HFF-Myc (cell line): ENCODE measurements at places on chromosomes 16 and 17.

GRCh38 chr17:50055055-50055425, 870 bp upstream of the ITGA3 start:
- DNase-seq = no peak

GRCh38 chr16:19179546-19180490, 11.8 kb downstream of the SYT17 start:
- no peak for DNase-seq

DNA sequence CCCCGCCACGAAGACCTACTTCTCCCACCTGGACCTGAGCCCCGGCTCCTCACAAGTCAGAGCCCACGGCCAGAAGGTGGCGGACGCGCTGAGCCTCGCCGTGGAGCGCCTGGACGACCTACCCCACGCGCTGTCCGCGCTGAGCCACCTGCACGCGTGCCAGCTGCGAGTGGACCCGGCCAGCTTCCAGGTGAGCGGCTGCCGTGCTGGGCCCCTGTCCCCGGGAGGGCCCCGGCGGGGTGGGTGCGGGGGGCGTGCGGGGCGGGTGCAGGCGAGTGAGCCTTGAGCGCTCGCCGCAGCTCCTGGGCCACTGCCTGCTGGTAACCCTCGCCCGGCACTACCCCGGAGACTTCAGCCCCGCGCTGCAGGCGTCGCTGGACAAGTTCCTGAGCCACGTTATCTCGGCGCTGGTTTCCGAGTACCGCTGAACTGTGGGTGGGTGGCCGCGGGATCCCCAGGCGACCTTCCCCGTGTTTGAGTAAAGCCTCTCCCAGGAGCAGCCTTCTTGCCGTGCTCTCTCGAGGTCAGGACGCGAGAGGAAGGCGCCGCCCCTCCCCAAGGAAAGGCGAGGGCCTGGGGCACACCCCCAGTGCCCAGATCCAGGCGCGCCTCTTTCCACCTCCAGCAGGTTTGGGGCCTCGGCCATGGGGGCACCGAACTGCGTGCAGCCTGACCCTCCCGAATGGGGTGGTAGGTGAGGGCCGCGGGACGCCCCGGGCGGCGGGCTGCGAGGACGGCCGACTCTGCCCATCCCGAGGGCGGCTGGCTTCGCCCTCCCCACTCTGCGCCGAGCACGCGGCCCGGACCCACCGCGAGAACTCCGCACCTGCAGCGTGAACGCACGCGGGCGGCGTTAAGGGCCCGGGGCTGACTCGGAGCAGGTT, 664 bp downstream of the HBQ1 start:
- DNase-seq = no peak

- no peak for DNase-seq
Measured at GRCh38 chr17:66713533-66714042, 121.3 kb upstream of the CACNG5 start.

DNA sequence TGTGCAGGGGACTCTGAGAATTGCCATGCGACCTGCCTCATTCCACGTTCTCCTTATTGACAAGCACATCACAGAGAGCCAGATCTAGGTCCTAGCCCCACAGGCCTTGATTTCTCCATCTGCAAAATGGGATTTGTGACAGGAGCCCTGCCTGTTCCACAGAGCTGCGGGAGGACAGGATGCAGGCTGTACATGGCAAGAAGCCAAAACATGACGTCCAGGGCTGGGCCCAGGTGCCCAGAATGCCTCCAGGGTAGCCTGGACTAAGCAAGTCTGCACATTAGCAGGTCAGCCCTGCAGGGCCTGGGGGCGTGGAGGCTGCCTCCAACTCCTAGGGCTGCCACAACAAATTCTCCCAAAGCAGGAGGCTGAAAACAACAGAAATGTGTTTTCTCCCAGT, 235.7 kb upstream of the SDK2 start:
- no peak for DNase-seq

DNA sequence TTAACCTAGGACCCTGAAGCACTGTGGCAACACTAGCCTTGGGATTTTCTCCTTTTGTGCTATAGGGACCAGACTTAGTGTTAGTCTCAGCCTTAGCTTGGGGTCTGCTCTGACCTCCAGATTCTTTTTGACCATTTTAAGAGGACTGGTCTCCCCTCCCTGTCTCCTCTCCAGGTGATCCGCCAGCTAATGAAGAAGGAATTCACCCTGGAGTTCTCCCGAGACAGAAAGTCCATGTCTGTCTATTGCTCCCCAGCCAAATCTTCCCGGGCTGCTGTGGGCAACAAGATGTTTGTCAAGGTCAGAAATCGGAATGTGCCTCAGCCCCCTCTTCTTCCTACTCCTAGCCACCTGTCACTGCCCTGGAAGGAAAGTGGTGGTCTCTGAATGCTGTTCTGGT, 19.5 kb downstream of the ATP2A1 start:
- no peak for DNase-seq

GRCh38 chr16:53773150-53773846, 69.3 kb downstream of the FTO start:
- DNase-seq = peak; percentile 45

- DNase-seq = no peak
Measured at GRCh38 chr16:23607726-23608125, 11.6 kb upstream of the NDUFAB1 start.

DNA sequence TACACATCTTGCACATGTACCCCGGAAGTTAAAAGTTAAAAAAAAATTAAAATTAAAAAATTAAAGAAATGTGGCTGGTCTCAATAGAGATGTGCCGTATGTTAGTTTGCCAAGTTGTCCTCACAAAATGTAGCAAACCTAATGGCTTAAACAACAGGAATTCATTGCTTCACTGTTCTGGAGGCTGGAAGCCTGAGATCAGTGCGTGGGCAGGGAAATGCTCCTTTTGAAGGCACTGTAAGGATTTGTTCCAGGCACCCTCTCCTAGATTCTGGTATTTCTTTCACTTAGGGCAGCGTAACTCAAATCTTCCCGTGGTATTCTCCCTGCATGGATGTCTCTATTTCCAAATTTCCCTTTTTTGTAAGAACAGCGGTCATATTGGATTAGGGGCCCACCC, 32.7 kb upstream of the MON1B start:
- DNase-seq = no peak

DNA sequence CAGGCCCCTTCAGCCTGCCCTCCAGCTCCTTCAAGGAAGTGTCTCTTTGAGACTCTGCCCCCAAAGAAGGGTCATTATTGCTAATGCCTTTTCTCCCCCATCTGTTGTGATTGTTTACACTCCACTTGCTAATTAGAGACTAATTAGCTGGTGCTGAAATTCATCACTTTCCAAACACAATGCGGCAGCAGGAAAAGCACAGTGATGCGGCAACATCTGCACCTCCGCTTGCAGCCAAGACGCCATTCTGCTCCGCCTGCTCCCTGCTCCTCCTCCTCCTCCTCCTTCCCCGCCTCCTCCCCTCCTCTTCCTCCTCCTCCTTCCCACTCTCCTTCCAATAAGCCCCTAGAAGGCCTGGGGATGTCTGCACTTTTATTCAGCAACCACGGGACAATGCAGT, 110.5 kb downstream of the SDK2 start:
- DNase-seq = no peak

GRCh38 chr17:50365165-50365564, 7.8 kb downstream of the MRPL27 start:
- DNase-seq = no peak

DNA sequence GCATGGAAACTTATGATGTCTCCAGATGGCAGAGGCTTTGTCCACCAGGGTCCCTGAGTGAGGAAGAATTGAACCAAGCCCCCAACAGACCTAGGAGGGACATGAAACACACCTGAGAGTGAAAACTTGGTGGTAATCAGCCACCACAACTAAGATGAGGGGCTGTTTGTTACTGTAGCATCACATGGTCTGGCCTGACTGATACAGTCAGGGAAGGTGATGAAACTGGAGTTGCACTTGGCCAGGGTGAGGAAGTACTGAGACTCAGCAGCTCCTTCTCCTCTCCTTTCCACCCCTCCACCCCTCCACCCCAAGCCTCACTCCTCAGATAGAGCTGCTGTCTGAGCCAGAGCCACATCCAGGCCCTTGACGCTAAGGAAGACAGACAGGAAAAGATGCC, 37.2 kb downstream of the C16orf82 start:
- DNase-seq = no peak

- DNase-seq = no peak
Measured at GRCh38 chr16:27824006-27824405, 239.5 kb downstream of the GSG1L start.

DNA sequence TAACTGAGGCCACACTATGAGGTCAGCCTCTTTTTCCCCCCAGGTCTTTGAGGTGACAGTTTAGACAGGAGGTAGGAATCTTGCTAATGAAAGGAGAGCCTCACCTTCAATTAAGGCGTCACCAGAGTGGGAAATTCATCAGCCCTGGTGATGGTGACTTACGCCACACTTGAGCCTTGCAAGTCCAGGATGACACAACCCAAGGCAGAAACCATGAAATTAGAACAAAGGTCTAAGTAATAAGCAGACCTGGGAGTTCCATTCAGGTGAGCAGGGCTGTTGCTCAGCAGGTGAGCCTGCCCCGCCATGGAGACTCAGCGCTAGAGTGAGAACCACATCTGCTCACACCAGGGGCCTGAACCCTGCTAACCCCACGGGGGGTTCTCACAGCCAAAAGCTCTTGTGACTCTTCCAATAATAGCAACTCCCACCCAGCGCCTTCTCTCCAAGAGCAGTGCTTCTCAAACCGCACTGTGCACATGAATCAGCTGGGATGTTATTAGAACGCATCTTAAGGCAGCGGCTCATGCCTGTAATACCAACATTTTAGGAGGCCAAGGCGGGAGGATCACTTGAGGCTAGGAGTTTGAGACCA, 28.7 kb upstream of the KIFC3 start:
- DNase-seq = no peak

DNA sequence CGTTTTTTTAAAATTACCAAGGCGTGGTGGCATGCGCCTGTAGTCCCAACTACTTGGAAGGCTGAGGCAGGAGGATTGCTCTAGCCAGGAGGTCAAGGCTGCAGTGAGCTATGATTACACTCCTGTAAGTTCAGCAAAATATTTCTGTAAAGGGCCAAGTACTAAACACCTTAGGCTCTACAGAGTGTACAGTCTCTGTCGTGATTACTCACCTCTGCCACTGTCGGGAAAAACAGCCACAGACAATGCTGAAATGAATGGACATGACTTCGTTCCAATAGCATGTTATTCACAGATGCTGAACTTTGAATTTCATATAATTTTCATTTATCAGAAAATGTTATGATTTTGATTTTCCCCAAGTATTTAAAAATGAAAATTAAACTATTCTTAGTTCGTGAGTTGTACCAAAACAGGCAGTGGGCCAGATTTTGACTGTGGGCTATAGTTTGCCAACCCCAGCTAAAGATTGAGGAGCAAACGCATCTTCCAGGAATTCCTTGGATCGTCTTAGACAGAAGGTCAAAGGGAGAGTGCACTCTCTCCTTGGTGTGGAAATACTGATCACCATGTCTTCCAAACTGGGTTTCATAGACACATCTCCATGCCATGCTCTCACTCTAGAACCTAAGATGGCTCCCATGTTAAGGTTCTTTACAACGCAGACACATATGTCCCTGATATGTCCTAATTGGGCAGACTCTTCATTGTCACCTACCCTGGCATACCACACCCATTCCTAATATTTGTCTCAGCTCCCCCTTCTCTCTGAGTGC, 89.5 kb downstream of the MARF1 start:
- no peak for DNase-seq

DNA sequence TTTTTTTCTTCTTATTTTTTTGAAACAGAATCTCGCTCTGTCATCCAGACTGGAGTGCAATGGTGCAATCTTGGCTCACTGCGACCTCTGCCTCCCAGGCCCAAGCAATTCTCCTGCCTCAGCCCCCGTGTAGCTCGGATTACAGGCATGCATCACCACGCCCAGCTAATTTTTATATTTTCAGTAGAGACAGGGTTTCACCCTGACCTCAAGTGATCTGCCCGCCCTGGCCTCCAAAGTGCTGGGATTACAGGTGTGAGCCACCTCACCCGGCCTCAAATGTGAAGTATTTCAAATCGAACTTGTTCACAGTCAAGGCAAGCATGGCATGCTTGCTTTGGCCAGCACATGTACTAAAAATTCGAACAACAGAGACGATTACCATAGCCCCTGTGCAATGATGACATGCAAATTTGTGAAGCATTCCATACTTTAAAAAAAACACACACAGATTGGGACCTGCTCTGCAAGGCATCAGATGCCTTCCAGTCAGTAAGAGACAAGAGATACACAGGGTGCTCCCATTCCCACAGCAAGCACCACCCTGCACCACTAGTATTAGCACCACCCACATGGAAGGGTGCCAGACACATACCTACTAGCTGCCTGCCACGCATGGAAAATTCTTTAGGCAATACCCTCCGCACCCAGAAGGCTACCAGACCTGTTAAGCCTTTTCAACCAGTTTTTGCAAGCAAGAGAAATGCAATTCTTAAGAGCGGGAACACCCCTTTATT, 47.2 kb downstream of the ANKRD11 start:
- DNase-seq = no peak

DNA sequence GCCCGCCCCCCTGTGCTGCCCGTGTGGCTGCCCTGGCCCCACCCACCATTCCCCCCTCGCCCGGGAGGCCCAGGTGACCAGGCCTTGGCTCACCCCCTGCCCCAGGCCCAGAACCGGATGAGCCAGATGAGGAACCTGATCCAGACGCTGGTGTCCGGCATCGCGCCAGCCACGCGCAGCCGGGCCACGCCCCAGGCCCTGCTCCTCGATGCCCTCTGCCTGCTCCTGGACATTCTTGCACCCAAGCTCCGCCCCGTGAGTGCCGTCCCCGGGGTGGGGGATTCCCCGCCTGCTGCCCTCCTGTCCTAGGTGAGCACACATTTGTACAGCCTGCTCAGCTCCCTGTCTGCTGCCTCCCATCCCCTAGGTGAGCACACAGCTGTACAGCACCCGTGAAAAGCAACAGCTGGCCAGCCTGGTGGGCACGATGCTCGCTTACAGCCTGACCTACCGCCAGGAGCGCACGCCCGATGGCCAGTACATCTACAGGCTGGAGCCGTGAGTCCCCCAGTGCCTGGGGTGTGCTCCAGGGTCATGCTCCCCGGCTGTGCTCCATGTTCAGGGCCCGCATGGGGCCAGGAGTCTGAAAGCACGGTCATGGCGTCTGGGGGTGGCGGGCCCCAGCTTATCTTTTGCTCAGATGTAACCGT, 4.8 kb downstream of the GNG13 start:
- DNase-seq = no peak

GRCh38 chr17:15431196-15431595, 36.2 kb downstream of the CDRT4 start:
- no peak for DNase-seq

DNA sequence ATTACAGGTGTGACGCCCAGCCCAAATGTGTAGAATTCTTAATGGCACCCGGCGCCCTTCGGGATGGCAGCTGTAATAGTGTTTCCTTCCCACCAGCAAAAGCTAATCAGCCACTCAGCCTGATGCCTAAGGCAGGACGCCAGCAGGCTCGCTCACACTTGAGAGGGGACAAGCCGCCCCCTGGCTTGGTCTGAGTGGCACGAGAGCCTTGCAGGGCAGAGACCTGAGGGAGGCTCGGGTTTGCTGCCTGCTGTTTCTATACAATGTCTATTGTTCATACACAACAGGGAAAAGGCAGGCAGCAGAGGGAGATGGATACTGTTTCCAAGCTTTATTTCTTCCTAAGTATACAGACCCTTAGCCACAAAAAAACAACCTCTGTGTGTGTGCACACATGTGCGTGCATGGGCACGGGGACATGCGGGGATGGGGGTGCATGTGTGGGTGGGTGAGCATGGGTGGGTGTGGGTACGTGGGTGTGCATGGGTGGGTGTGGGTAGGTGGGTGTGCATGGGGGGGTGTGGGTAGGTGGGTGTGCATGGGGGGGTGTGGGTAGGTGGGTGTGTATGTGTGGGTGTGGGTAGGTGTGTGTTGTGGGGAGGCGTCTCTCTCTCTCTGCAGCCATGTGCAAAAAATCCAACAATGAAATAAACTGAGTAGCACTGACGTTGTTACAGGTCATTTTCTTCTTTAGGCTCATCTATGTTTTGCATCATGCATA, 10.0 kb downstream of the SLC38A8 start:
- no peak for DNase-seq

GRCh38 chr16:64950262-64950661, 171.6 kb downstream of the CDH11 start:
- DNase-seq = no peak
